T-helper 9 cell (primary cell): ENCODE measurements at places on chromosomes 6 and 20.

- DNase-seq, result no peak
Measured at GRCh38 chr20:6595704-6596103, 171.8 kb upstream of the BMP2 start.

- no peak for DNase-seq
Measured at GRCh38 chr6:73393278-73393677, 1.4 kb upstream of the DDX43 start.

GRCh38 chr20:1431158-1431557 lies 35.5 kb downstream of the NSFL1C start:
- DNase-seq, result no peak

GRCh38 chr6:163248051-163248450 lies 166.5 kb upstream of the QKI start:
- DNase-seq, result no peak

GRCh38 chr20:31569163-31570020 lies 35.7 kb upstream of the ID1 start:
- peak; percentile 63 for DNase-seq

DNA sequence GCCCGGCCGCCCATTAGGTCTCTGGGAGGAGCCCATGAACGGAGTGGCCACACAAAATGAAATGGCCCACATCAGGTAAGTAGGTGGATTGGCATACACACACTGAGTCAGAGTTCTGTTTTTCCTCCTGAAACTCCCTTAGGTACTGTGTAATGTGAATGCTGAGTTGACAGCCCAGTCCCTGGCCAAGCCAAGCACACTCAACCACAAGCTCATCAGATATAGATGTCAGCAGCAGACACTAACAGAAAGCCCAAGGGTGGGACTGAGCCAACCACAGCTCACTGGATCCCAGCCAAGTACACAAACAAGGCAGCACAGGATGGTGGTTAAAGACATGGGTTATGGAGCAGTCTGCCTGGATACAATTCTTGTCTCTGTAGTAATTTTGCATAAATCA lies 403.4 kb downstream of the GJA1 start:
- no peak for DNase-seq

DNA sequence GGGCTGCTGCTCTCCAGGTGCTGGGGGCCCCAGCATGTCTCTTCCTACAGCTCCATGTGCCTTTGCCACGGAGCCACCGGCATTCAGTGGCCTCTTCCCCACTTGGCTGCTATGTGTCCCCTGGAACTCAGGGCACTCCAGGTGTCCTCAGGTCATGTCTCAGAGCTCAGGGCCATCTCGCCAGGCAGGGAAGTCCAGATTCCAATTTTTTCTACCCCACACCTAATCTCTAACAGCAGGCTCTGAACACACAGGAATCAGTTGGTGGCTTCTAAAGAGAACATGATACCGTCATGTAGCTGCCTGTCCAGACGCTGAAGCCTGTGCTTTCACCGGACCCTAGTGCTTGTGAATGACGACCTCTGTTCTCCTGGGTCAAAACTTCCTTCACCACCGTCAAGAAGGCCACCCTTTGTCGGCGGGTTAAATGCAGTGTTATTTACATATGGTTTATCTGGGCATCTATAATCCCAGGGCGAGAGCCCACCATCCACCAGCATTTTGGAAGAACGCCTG lies 4.2 kb upstream of the SLCO4A1 start:
- no peak for DNase-seq

DNA sequence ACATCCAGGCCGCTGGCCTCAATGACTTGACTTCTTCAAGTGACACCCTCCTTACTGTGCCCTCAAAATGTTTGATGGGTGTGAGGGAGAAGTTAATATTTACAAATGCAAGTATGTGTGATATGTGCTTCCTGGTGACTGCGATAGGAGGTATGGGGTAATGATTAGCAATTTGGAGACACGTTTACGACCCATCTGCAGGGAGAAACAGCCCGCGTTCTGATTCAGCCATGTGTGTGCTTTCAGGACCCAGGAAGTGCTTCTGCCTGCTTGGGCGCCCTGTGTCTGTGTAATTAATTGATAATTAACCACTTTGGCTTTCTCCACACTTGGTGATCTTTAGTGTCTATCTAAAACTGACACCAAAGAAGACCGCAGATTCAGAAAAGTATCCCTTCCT lies 25.0 kb downstream of the SIRPA start:
- no peak for DNase-seq

GRCh38 chr20:23668477-23668951 lies 20.3 kb downstream of the CST4 start:
- no peak for DNase-seq

DNA sequence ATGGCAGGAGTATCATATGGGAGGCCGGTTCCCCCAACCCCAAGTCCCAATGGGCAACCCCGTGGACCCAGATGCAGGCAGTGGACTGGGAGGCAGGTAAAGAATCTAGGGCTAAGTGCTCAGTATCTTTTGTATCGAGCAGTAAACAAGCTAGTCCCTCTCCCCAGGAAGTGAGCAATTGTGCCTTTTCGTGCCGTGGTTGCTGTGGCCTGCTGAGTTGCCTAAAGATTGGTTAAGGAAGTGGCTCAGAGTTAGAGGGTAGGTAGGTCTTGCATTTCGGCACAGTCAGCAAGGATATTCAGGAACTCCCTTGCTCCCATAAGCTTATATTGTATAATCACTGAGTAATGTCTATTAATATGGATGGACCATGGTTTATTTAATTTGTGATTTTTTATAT lies 1.3 kb upstream of the DNAH8 start:
- DNase-seq, result peak; percentile 22

DNA sequence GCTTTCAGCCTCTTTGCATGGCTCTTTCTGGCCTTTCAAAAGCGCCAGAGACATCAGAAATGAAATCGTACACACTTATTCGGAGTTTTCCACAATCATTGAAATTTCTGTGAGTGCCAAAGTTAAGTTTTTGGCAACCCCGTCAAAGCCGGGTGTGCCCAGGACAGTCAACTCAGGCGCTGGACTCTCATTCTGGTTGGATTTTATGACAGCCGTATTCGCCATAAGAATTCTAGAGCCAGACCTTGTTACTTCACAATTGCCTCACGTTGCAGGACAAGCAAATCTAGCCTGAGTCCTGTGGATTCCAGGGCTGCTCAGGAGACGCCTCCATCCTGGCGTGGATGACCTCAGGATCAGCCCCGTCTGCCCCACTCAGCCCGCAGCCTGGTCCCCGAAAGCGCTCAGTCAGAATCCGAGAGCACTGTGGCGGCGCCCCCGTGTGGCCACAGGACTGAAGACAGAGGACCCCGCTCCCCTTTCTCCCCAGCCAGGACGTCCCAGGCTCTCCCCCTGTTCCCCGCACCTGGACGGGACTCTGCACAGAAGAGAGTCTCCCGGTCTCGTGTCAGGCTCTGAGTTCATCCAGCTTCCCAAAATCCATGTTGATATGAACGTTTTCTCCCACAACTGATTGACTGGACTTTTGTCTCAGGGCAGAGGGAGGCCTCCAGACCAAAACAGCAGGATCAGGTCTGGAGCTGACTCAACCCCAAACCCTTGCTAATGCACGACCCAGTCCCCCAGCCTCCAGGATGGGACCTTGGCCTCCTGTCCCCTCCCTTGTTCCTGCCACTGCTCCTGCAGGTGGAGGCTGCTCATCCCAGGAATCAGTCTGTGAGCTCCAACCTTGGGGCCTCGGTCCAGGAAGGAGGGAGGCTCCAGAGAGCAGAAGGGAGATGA lies 38.2 kb downstream of the MICA start:
- peak; percentile 82 for DNase-seq

DNA sequence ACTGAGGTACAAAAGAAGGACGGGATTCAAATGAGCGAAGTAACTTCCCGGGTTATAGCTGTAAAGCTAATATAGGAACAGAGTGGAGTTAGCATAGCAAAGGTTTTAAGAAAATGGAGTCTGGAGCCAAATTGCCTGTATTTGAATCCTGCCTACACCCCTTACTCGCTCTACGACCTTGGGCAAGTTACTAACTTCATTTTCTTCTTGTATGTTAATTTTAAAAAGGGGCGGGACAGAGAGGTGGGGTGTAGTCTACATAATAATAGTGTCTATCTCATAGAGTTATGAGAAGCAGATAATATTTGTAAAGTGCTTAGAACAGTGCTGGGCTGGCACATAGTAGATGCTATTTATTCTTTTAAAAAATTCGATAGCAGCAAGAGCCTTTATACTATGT lies 705 bp downstream of the ZSCAN23 start:
- DNase-seq, result no peak
